AG09309 (cell line): ENCODE measurements at places on chromosomes 1 and 21.

DNA sequence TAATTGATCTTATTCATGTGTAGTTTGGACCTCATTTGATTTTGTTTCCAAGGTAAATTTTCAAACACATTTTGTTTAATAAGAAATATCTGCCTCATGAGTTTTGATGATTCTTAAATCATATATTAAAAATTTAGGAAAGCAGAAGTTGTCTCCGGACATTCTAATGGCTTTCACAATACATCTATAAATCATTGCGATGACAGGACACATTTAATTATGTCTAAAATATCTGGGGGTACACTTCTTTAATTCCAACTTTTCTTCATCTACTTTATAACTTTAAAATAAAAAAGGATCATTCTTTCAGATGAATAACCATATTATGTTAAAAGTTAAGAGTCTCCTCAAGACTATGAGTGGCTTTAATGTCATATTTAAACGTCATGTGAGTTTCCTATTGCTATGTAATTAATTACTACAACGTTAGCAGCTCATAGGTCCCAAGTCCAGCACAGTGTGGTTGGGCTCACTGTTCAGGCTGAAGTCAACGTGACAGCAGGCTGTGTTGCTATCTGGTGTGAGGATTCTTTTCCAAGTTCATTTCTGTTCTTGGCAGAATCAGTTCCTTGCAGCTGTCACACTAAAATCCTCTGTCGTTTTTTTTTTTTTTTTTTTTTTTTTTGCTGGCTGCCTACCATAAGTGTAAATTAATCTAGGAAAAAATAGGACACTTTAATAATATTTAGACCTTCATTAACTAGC is 893.5 kb downstream of the LTN1 start:
- DNase-seq, result no peak

GRCh38 chr1:7103361-7103782 is 318.1 kb downstream of the CAMTA1 start:
- DNase-seq, result no peak

DNA sequence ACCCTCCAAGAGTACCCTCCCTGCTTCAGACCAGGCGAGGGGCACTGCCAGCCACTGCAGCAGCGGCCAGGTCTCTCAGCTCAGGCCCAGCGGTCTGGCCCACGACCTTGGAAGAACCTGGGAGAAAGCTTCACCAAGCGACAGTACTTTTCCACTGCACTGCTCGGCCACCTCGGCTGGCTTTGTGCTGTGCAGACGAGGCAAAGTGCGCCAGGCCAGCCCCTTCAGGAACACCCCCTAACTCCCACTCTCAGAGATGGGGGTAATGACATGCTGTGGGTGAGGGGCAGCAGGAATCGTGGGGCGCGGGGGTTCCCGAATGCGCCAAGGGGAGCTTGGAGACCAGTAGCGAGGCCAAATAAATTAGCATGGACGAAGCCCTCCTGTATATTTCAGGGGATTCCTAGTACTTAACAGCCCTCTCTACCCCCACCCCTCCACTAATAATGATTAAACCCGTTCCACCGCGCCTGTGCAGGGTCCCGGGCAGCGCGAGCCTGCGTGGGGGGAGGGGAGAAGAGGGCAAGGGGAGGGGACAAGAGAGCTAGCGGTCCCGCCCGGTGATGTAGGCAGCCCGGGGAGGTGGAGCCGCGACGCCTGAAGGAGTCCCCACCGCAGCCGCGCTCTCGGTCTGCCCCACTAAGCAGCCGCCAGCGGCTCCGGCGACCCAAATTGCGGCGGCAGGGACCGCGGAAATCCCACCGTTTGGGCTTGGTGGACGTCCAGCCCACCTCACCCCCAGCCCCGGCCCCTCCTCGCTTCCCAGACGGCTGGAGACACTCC is at the start of gene FAM43B:
Gene FAM43B (plus strand): TSS at position 629 of the 783 bp plus-strand sequence. CDS start 401 bp downstream, outside the sequence.
- DNase-seq, result no peak

DNA sequence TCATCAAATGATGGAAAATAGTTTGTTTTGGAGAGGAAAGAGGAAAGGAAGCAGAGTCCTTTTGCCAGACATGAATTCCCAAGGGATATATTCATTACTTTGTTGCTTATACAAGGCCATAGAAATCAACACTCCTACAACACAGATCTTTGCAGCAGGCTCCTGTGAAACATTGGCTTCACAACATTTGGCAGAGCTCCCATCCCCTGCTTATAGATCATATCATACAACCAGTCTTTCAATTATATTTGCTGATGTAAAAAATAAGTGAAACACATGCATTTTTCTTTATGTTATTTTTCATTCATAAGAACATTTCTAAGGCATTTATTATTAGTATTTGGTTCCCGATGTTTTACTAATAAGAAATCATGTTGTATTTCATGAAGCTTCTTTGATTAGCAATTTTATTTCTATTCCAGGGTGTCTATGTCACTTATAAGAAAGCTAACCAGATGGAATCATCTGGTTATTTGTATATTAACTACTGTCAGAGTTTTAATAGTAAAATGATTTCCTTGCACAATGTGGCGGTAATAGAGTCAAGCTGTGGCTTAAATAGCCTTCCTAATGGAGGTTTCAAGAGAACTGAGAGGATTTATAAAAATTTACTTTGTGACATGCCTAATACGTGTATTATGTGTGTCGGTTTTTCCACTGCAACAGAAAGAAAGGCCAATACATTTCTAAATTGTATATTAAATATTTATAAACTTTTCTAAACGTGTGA is 470.3 kb upstream of the NCAM2 start:
- no peak for DNase-seq

- no peak for DNase-seq
Observed at GRCh38 chr1:111535256-111536191, 32.1 kb upstream of the ADORA3 start.
